NCI-H1417 (cell line): ENCODE measurements at places on chromosomes 6 and 20.

GRCh38 chr6:30931969-30932645, at the start of gene SFTA2:
Gene SFTA2 (minus strand): TSS chr6:30932170. CDS start chr6:30932096, 74 bp downstream.
- DNase-seq = no peak

DNA sequence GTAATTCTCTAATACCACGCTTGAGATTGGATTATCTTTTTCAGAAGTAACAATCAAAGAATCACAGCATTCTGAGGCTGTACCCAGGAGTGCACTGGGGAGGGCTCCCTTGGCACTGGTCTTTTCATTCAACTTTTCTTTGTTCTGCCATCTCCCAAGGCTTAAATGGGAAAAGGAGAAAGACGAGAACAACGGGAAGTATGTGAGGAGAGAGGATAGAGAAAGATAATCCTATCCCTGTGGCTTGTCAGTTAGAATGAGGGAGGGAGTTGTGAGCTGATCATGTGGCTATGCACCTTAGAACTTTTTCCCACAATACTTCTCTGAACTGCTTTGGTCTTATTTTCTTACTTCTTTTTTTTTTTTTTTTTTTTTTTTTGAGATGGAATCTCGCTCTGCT, 83.1 kb downstream of the CAP2 start:
- DNase-seq = no peak

DNA sequence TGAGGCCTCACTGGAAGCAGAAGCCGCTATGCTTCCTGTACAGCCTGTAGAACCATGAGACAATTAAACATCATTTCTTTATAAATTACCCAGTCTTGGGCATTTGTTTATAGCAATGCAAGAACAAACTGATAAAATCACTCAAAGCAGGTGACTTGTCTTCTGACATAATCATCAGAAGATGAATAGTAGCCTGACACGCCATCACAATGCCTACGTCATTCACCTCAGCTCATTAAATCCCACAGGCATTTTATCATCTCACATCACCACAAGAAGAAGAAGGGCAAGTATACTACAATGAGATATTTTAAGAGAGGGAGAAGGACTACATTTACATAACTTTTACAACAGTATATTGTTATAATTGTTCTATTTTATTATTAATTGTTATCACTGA, 3.1 kb upstream of the CAP2 start:
- no peak for DNase-seq

DNA sequence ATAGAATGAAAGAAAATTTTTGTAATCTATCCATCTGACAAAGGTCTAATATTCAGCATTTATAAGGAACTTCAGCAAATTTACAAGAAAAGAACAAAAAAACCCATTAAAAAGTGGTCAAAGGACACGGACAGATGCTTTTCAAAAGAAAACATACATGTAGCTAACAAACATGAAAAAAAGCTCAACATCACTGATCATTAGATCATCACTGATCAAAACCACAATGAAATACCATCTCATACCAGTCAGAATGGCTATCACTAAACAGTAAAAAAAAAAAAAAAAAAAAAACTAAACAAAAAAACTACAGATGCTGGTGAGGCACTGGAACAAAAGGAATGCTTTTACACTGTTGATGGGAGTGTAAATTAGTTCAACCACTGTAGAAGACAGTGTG, 837.1 kb downstream of the EPHA7 start:
- DNase-seq = no peak

- DNase-seq = no peak
Measured at GRCh38 chr6:155493026-155493693, 37.5 kb upstream of the NOX3 start.

DNA sequence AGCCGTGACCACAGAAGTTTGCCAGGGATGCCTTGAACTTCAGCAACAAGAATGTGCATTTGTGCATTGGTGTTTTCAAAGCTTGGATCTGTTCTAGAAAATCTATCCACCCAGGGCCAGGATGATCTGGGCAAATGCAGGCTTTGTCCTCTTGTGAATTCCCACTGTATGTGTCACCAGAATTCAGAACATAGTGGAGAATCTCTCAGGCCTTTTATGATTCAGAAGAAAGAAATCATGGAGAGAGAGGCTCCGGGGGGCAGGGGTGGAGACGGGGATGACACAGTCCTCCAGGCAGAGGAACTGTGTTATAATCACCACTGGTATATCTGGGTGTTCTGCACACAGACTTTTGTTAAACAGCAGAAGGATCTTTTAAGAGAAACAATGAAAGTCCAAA, 304.1 kb downstream of the CDH4 start:
- DNase-seq = no peak

DNA sequence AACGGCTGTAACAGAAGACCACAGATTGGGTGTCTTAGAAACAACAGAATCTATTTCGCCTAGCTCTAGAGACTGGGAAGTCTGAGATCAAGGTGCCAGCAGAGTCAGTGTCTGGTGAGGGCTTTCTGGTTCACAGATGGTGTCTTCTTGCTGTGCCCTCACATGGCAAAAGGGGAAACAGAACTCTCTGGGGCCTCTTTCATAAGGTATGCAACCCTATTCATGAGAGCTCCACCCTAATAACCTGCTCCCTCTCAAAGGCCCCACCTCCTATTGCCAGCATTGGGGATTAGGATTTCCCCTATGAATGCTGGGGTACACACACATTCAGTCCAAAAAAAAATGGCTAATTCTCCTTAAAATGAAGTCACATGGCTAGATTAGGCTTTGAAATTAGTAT, 10.0 kb downstream of the TXNDC5 start:
- DNase-seq = no peak

DNA sequence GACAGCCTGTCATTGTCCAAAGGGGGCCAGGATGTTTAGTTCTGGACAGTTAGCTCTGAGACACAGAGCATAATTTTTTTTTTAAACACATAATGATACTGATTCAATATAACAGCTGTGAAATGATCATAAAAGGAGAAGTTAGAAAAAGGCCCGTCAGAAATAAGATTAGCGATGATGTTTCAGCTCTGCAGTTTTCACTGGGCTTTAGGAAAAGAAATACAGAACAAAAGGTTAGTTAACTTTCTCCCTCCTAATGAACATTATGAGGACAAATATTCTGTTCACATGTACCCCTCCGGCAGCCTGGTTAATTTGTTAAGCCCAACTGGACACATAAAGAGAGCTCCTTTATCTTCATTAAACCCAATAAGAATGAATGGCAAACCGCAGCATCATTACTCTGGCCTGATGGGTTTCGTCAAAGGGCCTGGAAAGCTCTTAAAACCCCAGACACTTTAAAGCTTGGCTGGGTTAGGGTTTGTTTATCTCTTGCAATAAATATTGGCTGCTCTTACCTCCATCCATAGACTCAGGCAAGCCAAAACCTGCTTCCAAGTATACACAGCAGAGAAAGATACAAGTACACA, 394.6 kb downstream of the KIF16B start:
- DNase-seq = no peak

DNA sequence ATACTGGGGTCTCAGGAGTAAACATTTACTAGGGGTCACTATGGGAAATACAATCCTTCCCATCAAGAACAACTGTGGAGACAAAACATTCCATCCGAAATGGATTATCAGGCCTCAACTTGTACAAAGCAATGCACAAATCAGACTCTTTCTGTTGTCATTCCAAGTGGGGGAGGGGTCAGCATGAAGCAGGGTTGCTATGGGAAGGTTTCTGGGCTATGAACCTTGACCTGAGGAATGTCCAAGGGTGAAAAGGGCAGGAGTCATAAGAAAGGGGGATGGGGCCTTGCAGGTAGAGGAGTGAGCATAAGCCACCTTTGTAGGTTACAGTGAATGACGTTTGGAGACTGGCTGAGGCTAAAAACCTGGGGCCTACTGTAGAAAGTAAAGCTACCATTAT, 3.1 kb downstream of the METTL24 start:
- DNase-seq = no peak

- no peak for DNase-seq
Measured at GRCh38 chr6:136527831-136528230, 22.4 kb downstream of the MAP7 start.

GRCh38 chr6:79949233-79949632, 1.9 kb upstream of the ELOVL4 start:
- peak; percentile 92 for DNase-seq

DNA sequence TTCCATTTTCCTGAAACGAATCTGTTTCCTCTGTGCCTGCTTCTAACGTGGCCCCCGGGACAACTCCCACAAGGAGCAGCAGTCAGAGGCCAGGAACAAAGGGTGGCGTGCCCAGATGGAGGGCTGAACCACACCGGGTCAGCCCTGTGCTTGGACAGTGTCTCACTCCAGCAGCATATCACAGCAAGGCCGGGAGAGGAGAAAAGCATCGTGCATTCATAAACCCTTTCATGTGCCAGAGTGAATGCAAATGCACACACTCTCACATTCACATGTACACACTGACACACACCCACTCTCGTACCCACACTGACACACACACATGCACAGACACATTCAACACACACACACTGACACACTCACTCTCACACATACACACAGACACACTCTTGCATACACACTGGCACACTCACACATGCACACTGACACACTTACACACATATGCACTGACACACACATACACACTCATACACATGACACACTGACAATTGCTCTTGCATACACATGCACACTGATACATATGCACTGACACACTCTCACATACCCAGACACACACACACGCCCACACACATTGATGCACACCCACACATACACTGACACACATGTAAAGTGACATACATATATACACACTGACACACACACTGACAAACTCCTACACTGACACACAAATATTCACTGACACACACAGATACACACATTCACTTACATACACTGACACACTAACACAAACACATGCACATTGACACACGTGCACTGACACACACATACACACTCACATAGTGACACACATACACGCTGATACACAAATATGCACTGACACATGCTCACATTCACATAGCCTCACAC, 237.0 kb downstream of the LRFN2 start:
- DNase-seq = no peak

GRCh38 chr20:41183831-41184230, 46.5 kb downstream of the PLCG1 start:
- DNase-seq = no peak

- no peak for DNase-seq
Measured at GRCh38 chr6:51049288-51049982, 230.8 kb downstream of the TFAP2B start.

DNA sequence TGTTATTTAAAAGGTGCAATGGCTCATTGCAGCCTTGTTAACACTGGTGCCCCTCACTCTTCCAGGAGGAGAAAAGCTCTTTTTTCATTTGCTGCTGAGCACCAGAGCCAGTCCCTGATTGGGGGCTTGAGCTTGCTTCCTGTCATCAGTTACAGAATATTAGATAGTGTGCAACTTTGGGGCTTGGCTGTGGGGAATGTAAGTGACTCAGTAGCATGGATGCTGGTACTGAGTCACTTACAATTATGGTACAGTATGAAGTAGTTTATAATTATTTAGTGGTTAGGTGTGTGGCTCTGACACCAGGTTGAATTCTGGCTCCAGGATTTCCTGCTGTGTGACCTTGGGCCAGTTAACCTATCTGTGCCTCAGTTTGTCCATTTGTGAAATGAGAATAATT, 37.6 kb downstream of the ANKS1A start:
- DNase-seq = no peak

DNA sequence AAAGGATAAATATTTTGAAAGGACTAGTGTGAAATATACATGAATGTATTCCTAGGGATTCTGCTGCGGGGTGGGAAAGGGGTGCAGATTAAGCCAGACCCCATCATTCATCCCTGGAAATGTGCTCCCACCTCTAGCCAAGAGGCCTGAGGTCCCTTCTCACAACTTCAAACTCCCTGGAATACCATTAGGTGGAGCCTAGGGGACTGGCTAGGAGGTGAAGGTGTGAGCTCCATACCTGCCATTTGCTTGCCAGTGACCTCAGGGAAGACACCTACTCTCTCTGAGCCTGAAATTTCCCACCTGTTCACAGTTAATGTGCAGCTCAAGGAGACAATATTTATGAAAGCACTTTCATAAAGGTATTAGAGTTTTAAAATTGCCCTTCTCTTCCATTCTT, 4.7 kb upstream of the CCN2 start:
- DNase-seq = no peak

GRCh38 chr6:34465531-34466241, at the start of gene PACSIN1:
Gene PACSIN1 (plus strand): TSS chr6:34466076. CDS start chr6:34526306, 60,230 bp downstream.
- peak; percentile 83 for DNase-seq

- DNase-seq = peak; percentile 21
Measured at GRCh38 chr6:136600818-136601217, 50.6 kb upstream of the MAP7 start.

DNA sequence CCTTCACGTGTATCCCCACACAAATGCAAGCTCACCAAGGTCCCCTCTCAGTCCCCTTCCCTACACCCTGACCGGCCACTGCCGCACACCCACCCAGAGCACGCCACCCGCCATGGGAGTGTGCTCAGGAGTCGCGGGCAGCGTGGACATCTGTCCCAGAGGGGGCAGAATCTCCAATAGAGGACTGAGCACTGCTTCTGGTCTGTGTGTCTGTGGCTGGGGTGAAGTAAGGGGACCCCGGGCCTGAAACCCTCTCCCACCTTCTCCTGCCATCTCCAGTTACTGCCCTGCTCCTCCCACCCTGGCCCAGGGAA, 8.3 kb downstream of the MYL9 start:
- DNase-seq = no peak

- no peak for DNase-seq
Measured at GRCh38 chr6:43669922-43670622, 17.5 kb downstream of the MRPS18A start.

GRCh38 chr6:130981409-130981808, 81.6 kb downstream of the EPB41L2 start:
- no peak for DNase-seq

DNA sequence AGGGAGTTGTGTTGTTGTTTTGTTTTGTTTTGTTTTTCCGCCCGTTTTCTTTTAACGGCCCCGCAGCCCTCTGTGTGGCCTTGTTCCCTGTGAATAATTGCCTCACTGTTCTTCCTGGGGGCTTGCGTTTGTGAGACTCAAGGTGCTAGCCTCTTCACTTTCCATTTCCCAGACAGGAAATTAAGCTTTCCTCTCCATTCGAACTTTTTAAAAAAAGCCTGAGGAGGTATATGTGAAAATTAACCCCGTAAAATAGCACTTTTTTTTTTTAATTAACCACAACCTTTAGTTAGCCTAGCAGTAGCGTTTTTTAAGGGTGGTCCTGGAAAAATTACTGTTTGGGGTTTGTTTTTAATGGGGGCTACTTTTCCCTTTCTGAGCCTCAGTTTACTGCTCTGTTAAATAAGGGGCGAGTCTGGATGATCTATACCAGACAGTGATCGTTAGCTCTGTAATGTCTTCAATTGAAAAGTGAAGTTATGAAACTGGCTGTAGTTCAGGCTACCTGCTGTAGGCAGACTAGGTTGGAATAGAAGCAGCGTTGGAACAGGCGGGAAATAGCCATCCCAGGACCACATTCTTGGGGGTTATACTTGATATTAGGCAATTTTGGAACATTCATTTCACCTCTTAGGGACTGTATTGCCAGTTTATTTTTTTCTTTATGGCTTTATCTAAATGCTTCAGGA, 1.7 kb downstream of the STX16 start:
- DNase-seq = no peak
